HCEC 1CT (cell line): ENCODE measurements at places on chromosomes 16 and 17.
A peak's percentile ranks its signal among the peaks of the same experiment; 100 is the strongest.

- no peak for DNase-seq
Measured at GRCh38 chr16:8712589-8713361, 38.4 kb downstream of the ABAT start.

GRCh38 chr16:7946142-7946541, 613.5 kb downstream of the RBFOX1 start:
- no peak for DNase-seq

GRCh38 chr17:72556944-72557826, 436.4 kb downstream of the SOX9 start:
- DNase-seq, result peak; percentile 49

DNA sequence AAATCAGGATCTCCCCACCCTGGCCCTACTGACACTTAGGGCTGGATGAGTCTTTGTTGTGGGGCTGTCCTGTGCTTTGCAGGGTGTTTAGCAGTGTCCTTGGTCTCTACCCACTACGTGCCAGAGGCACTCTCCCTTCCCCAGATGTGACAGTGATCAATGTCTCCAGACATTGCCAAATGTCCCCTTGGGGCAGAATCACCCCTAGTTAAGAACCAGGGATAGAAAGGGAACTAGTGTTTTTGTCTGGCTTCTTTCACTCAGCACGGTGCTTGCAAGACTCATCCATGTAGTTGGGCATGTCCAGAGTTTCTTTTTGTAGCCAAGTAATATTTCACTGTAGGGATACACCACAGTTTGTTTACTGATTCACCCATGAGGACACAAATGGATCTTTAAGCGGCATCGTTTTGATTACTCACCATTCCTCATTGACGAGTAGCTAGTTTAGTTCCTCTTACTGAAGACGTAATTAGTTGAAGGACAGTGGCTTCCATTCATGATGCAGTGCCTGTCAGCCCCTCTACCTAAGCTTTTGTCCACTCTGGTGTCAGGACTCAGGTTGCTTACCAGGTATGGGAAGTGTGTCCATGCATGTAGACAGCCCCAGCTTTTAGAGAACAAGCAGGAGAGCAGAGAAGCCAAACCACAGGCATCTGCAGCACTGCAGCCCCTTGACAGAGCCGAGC, 26.0 kb upstream of the ITGB4 start:
- peak; percentile 70 for DNase-seq

DNA sequence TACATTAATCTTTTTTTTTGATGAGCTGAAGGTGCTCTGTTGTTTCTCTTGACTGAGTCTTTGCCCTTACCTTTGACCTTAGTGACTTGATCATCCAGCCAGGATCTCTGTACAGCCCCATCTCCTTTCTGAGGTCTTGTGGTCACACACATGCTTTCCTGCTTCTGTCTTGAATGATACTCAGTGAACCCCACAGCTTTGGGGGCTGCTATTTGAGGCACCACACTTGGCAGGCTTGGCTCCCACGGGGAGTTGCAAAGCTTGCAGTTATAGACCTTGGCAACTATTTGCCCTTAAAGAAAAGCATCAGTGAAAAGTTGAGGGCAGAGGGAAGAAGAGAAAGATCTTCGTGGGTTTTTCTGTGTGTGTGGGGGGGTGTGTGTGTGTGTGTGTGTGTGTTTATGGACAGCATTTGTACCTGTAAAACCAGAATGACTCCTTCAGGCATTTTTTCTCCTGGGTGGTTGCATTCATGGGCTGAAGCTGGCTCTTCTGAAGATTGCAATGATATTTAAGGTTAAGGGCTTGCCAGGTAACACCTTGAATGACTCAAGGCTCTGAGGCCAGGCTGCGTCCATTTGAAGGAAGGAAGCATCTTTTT, 101.6 kb downstream of the MSI2 start:
- DNase-seq, result no peak
